ENCODE measurements at places on chromosomes 13 and 19. TPM values are rescaled to one million over a fixed set of nuclear protein-coding genes. Genes with fewer than 3 reads are reported as not detected.
A peak's percentile ranks its signal among the peaks of the same experiment; 100 is the strongest.

DNA sequence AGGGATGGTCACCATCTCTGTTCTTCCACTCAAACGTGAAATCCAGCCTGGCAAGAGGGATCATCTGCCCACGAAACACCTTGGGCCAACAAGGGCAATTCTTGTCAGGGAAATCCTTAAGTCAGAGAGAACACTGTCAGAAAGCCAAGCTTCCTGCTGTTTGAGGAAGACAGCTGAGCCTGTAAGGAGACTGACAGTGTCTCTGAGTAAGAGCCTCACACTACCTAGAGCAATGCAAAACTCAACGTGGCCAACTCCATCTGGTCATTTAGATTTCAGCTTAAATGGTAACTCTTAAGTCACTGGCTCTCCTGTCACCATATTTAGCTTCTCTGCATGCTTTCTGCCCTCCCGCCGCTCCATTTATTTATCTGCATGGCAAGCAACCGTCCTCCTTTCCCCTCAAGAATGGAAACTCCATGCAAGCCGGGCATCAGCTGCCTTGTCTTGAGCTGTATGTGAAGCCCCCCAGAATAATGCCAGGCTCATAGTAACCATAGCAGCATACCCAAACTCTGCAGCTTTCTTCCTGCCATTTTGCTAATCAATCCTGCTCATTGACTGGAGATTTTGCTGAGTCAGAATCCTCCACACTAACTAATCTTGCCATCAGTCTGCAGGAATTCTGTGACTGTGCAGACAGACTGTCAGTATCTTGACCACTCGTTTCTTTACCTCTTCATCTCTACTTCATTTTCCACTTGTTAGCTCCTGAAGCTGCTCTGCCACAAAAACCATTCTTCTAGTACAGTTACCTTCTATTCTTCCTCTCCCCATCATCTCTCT lies 159.8 kb downstream of the IRS2 start:
- no peak overlapping the region for H3K27ac ChIP-seq
- H3K36me3 ChIP-seq: no peaks in the 10 kb centered on the region
- no peaks in the 10 kb centered on the region for H3K4me1 ChIP-seq
- no peak overlapping the region for H3K4me3 ChIP-seq
- no peaks in the 10 kb centered on the region for H3K27me3 ChIP-seq

The KLHL1 gene
- 0.26 TPM for total RNA-seq

GRCh38 chr19:2309734-2310362 lies 1.9 kb upstream of the LINGO3 start:
- no peaks in the 10 kb centered on the region for H3K36me3 ChIP-seq
- H3K4me3 ChIP-seq: no peak overlapping the region
- H3K27me3 ChIP-seq: no peaks in the 10 kb centered on the region
- H3K4me1 ChIP-seq: peaks cover 7% of the 10 kb centered on the region
- no peak overlapping the region for H3K27ac ChIP-seq
- DNase-seq: peak; percentile 85

- no peaks in the 10 kb centered on the region for H3K27me3 ChIP-seq
- no peaks in the 10 kb centered on the region for H3K36me3 ChIP-seq
- no peak for DNase-seq
- no peak overlapping the region for H3K27ac ChIP-seq
- H3K4me1 ChIP-seq: no peaks in the 10 kb centered on the region
- H3K4me3 ChIP-seq: no peak overlapping the region
Measured at GRCh38 chr13:65472336-65472735, 1757.8 kb downstream of the PCDH9 start.

- H3K27ac ChIP-seq: no peak overlapping the region
- peak; percentile 42 for DNase-seq
- H3K4me3 ChIP-seq: no peak overlapping the region
- H3K36me3 ChIP-seq: no peaks in the 10 kb centered on the region
Measured at GRCh38 chr13:30340331-30341250, 33.2 kb upstream of the KATNAL1 start.

The BABAM1 gene
- 84.6 TPM for total RNA-seq

- H3K27me3 ChIP-seq: no peaks in the 10 kb centered on the region
- peak overlapping the region; percentile 53 for H3K27ac ChIP-seq
- peak; percentile 37 for DNase-seq
- no peaks in the 10 kb centered on the region for H3K4me1 ChIP-seq
- no peaks in the 10 kb centered on the region for H3K36me3 ChIP-seq
Measured at GRCh38 chr19:10812902-10813404, 23.1 kb downstream of the TMED1 start.

The GAPDHS gene
- not detected for total RNA-seq

DNA sequence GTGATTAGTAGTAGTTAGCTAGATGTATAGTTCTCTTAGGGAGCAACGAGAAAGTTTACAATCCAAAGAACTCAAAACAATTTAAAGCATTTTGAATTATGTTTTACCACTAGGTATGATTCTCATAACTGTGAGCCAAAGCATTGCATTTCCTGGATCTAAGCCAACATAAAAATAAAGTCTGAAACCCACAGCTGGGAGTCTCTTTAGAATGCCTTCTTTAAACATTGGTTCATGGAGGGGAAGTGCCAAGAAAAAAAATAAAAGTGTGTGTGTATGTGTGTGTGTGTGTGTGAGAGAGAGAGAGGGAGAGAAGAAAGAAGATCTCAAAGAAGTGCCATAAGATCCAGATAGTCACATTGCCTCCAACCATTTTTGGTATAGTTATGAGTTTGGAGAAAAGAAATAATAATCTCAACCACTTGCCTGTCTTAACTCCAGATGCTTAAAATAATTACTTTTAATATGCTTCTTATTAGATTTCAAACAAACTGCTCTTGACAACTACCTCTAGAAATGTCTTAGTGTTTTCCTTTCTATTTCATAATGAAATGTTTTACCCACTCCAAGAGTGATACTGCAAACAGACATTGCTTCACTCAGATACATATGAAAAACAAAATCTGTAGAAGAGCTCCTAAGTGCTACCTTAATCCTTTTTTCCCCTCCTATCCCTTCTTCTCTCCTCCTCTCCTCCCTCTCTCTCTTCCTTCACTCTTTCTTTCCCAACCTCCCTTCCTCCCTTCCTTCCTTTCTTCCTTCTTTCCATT lies 554.1 kb downstream of the KCTD12 start:
- no peak for DNase-seq
- no peaks in the 10 kb centered on the region for H3K27me3 ChIP-seq
- H3K4me1 ChIP-seq: no peaks in the 10 kb centered on the region
- H3K36me3 ChIP-seq: no peaks in the 10 kb centered on the region
- no peak overlapping the region for H3K27ac ChIP-seq
- H3K4me3 ChIP-seq: no peak overlapping the region

- H3K4me3 ChIP-seq: no peak overlapping the region
- H3K36me3 ChIP-seq: no peaks in the 10 kb centered on the region
- no peak overlapping the region for H3K27ac ChIP-seq
- no peak for DNase-seq
- no peaks in the 10 kb centered on the region for H3K27me3 ChIP-seq
Measured at GRCh38 chr13:59951011-59951410, 212.7 kb downstream of the DIAPH3 start.

GRCh38 chr19:928471-929202 lies 2.8 kb downstream of the ARID3A start:
- no peak for DNase-seq
- H3K27me3 ChIP-seq: no peaks in the 10 kb centered on the region
- no peak overlapping the region for H3K27ac ChIP-seq
- H3K4me1 ChIP-seq: peaks cover 41% of the 10 kb centered on the region
- H3K36me3 ChIP-seq: no peaks in the 10 kb centered on the region

- H3K27ac ChIP-seq: no peak overlapping the region
- DNase-seq: no peak
- no peaks in the 10 kb centered on the region for H3K36me3 ChIP-seq
- H3K27me3 ChIP-seq: no peaks in the 10 kb centered on the region
Measured at GRCh38 chr13:36369268-36370107, 23.3 kb upstream of the SPART start.

- peaks cover 48% of the 10 kb centered on the region for H3K4me1 ChIP-seq
- H3K27ac ChIP-seq: no peak overlapping the region
- H3K4me3 ChIP-seq: no peak overlapping the region
- DNase-seq: no peak
Measured at GRCh38 chr19:1218751-1219567, 13.4 kb downstream of the STK11 start.

- no peaks in the 10 kb centered on the region for H3K36me3 ChIP-seq
- no peak overlapping the region for H3K4me3 ChIP-seq
- H3K27me3 ChIP-seq: no peaks in the 10 kb centered on the region
Measured at GRCh38 chr19:4916292-4917082, 7.2 kb downstream of the UHRF1 start.

GRCh38 chr13:44283600-44283999 lies 90.0 kb upstream of the SERP2 start:
- no peak overlapping the region for H3K4me3 ChIP-seq
- no peak for DNase-seq
- no peaks in the 10 kb centered on the region for H3K27me3 ChIP-seq
- peaks cover 7% of the 10 kb centered on the region for H3K4me1 ChIP-seq

DNA sequence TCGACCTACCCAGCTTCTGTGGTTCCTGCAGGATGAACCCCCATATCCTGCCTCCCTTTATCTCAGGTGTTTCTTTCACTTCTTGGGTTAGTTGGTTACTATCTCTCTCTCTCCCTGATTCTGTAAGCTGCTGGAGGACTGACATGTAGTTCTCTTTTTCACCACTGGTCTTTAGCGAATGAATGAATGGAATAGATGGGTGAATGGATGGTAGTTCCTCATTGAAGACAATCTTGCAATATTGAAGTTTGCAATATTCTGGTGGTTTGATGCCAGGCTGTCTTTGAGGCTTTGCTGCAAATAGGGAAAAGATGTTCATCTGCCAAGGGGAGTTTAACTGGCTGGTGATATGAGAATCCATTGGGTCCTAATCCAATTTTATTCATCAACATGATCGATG lies 120.2 kb downstream of the UBL3 start:
- DNase-seq: no peak
- no peak overlapping the region for H3K4me3 ChIP-seq
- no peaks in the 10 kb centered on the region for H3K36me3 ChIP-seq
- no peaks in the 10 kb centered on the region for H3K27me3 ChIP-seq
- H3K27ac ChIP-seq: no peak overlapping the region

Data from body of pancreas (tissue), 4 donors.